HuH-7 (cell line): ENCODE measurements at places on chromosomes 13 and 19.
A peak's percentile ranks its signal among the peaks of the same experiment; 100 is the strongest.

GRCh38 chr13:77328819-77329132 is 1.9 kb upstream of the MYCBP2 start:
- DNase-seq = no peak

DNA sequence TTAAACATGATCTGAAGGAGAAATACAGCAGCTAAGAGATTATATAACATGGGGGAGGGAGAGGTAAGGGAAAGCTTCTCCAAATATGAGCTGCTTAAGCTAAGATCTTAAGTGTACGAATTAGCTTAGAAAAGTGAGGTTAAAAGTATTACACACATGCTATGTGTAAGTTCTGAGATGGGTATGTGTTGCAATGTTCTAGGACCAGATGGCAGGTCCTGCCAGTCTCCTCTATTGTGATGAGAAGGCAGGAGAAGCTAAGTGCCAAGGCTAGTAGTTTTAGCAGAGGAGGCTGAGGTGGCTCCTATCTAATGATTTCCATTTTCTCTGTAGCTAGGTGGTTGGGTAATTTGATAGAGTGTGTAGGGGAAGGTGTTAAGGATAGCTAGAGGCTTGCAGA is 57.6 kb downstream of the MICU2 start:
- no peak for DNase-seq

GRCh38 chr13:44354331-44354730 is 19.3 kb upstream of the SERP2 start:
- DNase-seq = no peak

DNA sequence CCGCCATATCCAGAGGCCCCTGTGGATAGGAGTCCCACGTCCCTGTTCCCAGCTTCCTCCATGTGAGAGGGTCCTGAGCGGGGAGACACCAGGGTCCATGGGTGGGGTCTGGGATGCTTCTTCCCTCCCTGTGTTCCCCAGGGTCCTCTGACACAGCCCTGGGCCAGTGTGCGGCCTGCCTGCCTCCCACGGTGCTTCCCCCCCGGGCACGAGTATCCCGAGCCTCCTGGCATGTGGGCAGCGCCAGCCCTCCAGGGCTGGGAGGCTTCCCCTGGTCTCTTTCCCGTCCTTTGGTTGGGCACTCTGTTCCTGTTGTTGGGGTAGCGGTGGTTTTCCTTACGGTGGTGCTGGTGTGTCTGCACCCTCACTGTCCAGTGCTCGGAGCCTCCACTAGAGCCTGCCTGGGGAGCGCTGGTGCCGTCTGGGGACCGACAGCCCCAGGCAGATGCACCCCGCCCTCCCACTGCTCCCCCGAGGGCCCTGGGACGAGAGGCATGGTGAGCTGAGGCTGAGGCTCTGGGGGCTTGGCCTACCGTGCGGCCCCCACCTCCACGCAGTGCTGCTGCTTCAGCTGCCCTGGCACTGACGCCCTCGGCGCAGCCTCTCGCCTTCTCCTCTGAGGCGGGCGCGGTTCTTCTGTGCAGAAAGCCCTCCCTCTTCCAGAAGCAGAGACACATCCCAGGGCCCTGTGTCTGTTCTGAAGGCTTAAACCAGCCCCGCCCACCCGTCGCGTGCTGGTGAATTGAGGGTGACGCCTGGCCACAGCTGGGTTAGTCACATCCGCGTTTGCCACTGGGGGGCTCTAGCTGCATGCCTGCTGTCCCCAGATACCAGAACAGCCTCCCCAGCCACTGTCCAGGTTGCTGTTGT is 27.9 kb downstream of the PLEKHJ1 start:
- no peak for DNase-seq

DNA sequence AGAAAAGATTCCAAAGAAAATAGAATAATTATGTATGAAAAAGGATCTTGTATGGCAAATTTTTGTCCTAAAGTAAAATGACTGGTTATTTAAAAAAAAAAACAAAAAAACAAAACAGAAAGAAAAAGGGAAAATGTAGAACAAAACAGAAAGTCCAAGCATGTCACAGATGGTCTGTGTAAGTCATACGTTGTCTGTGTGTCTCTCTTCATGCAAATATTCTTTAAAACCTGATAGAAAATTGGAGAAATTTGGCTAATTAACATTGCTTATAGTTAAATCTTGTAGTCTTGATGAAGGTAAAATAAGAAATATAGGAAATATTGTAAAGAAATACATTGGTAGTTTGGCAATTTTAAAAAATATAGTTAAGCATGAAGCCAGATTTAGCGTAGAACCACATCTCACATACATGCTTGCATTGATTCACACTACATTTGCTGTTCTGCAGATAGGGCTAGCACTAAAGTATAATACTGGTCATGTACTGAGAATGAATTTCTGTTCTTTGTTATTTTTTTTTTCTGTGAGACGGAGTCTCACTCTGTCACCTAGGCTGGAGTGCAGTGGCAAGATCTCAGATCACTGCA is 58.4 kb downstream of the SPRYD7 start:
- DNase-seq = no peak

- no peak for DNase-seq
Measured at GRCh38 chr19:38317104-38317612, 1.4 kb upstream of the YIF1B start.

GRCh38 chr19:15177269-15178116 is 23.3 kb downstream of the NOTCH3 start:
- DNase-seq = peak; percentile 81

DNA sequence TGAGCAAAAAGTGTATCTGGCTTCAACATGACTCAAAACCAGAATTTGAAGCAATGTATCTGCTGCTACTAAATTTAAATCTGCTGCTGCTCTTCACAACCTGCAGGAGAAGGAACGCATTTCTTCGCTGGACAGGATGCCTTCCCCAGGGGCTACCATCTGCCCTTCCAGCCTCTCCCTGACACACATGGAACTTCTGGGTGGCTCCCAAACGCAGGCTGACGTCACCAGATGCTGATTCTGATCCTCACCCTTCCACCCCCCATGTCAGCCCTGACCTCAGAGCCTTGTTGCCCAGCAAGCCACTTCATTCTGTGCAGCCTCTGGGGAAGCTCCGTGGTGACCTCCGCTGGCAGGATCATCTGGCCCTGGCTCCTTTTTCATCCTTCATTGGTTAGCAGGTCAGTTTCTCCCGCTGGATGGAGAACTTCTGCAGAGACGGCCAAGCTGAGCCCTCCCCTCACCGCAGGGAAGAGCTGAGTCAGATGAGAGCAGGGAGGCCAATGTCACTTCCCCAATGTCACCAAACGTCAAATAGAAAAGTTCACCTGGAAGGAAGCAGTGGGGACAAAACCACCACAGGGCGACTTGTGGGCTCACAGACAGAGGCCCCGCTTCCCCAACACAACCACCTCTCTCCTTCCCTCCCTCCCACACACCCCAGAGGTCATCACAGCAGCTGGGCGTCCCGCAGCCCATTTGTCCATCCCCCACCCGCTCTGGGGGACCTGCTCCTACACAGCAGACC is 14.0 kb upstream of the RAB20 start:
- DNase-seq = no peak

- DNase-seq = no peak
Measured at GRCh38 chr13:55394470-55394869, 1746.2 kb upstream of the PRR20A start.

DNA sequence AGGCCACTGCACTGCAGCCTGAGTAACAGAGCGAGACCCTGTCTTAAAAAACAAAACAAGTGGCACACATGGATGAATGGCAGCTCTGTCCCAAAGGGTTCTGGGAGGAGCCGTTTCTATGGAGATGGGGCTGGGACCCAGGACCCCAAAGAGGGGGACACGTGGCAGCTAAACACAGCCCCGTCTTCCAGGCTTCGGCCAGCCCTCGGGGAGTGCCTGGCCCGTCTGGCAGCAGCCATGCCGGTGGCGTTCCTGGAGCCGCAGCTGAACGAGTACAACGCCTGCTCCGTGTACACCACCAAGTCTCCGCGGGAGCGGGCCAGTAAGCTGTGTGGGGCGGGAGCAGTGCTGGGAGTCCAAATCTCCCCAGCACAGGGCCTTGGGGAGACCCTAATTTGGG is 82.4 kb downstream of the RYR1 start:
- no peak for DNase-seq

GRCh38 chr19:49857838-49858087 is 6.8 kb downstream of the PTOV1 start:
- DNase-seq = no peak

GRCh38 chr19:8371011-8371804 is 7.3 kb downstream of the ANGPTL4 start:
- no peak for DNase-seq

DNA sequence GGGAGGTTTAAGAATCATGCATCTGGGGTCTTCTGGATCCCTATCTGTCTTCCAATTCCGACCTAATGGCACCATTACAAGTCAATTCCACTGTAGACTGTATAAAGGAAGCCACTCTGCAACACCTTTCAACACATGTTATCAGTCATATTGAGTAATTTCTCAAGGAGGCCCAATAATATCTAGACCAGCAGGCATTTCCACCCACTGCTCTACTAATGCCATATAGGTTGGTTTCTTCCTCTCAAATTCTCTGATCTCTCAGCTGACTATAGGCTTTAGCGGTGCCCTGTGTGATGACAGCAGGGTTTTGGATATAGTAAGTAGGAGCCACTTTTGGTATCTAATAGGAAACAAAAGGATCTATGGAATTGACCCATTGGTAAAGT is 12.4 kb upstream of the ITM2B start:
- DNase-seq = no peak

GRCh38 chr19:8877854-8878705 is 45.9 kb downstream of the MBD3L1 start:
- DNase-seq = no peak

DNA sequence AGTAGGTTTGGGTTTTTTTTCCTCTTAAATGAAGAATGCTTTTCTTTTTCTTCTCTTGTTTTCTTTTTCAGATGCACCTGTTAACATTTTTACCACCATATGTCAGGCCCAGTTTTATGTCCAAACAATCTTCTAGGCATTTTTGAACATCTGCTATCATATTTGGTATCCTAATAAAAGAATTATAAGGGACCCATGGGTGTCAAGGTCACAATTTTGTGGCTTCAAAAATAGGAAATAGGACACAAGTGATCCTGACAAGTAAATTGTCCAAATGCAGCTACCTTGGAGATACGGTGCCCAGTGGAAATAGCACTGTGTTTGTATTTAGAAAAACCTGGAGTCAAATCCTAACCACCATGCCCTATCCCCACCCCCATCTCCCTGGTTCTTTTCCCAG is 270.3 kb downstream of the MZT1 start:
- DNase-seq = no peak

DNA sequence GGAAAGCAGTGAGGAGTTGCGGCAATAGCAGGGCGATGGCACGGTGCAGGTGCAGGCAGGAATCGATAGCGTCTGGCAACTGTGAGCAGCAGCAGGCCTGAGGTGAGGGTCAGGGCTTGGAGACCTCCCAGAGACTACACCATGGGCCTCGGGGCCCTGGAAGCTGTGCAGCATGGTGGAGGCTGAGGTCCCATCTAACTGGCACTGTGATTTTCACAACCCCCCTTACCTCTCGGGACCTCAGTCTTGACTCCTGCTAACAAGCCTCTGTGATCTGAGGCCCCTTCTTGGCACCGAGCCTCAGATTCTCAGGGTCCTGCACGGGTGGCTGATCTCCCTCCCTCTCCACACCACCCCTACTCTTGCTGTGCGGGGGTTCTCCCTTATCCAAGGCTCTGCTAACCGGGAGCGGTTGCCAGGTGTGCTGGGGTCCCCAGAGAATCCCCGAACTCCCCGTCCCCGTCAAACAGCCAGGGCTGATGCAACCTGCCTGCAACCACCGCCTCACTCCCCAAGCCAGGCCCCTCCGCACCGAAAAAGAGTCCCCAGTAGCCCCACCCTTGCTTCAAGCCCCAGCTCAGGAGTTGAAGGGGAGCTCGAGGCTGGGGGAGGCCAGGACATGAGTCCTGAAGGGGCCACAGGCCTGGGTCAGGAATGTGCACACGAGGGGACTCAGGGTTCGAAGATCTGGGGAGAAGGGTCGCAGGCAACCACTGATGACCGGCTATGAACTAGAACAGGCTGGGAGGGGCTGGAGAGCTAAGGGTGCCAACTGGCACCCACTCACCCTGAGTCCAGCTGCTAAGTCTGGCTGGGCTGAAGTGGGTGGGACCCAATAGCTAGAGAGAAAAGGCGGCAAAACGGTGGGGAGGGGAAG is 4.8 kb upstream of the ATF5 start:
- DNase-seq = no peak

DNA sequence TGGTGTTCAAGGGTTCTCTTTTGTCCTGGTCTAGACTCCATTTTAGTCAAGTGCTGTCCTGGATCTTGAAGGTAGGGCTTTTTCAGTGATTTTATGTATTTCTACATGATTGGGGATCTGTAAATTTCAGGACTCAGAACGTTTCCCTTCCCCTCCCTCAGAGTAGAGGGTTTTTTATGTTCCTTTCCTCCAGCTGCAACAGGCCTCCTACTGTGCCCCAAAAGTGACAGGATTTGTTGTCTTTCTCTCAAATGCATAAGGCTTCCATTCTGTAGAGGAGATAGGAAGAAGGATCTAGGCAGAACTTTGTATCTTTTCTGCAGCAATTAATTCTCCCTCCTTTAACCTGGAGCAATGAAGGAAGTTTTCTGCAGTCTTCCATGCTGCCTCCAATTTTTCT is 251.3 kb downstream of the MAB21L1 start:
- no peak for DNase-seq

DNA sequence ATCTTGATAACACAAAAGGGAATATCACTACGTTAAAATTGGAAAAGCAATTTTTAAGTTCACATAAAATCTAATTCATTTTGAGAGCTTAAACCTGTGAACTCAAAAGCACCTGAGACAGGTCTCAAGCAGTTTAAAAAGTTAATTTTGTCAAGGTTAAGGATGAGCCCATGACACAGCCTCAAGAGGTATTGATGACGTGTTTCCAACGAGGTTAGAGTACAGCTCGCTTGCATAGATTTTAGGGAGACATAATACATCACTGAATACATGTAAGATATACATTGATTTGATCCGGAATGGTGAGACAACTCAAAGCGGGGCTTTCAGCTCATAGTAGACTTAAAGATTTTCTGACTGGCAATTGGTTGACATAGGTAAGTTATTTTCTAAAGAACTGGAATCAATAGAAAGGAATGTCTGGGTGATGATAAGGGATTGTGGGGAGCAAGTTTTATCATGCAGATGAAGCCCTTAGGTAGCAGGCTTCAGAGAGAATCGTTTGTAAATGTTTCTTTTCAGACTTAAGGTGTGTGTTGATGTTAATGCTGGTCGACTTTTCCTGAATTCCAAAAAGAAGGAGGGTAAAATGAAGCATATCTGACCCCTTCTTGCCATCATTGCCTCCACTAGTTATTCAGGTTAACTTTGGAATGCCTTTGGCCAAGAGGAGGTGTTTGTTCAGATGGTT is 2890.6 kb downstream of the PCDH9 start:
- no peak for DNase-seq

GRCh38 chr13:98068521-98068920 is 74.4 kb upstream of the FARP1 start:
- no peak for DNase-seq

GRCh38 chr13:77544355-77544754 is 8.8 kb downstream of the SCEL start:
- no peak for DNase-seq

- no peak for DNase-seq
Measured at GRCh38 chr19:38715555-38715954, 28.7 kb downstream of the CAPN12 start.

DNA sequence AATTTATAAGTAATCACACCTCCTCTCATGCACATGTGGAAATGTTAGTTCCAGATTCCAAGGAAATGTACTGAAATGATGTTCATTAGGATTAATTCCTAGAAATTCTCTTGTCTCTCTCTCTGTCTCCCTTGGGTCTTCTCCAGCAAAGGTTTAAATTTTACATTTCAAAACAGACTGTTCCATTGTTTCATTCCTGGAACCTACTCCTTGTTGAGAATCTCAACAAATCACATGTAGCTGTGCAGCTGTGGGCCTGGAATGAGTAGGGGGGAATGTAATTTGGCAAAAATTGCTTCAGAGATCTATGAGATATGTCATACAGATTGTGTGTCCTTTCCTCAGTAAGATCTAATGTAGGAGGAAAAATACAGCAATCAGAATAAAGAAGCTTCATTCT is 46.2 kb upstream of the RFXAP start:
- no peak for DNase-seq
